ENCODE measurements at places on chromosomes 4 and X.

DNA sequence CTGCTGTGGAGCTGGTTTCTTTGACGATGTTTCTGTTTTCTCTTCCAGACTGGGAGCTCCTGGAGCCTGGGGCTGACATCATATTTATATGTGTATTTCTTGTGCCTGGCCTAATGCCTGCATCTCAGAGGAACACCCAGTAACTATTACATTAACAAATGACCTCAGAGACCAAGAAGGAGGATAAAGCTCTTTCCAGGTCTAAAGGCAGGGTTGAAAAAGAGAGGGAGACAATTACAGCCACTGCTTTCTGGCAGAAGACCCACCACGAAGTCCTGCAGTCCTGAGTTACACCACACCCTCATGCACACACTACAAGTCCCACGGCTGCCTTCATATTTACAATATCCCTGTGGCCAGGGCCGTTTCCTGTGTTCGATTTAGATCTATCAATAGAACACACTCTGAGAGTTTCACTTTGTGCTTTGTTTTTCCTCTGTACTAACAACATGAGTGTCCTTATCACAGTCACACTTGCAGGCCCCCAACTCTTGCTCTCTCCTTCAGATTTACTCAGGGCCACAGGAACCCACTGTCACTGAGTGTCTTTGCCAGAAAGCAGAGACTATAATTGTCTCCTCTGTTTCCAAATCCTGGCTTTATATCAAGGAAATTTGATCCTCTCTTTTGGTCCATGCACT lies 535.5 kb downstream of the MID1IP1 start:
- peak; percentile 97 for DNase-seq

DNA sequence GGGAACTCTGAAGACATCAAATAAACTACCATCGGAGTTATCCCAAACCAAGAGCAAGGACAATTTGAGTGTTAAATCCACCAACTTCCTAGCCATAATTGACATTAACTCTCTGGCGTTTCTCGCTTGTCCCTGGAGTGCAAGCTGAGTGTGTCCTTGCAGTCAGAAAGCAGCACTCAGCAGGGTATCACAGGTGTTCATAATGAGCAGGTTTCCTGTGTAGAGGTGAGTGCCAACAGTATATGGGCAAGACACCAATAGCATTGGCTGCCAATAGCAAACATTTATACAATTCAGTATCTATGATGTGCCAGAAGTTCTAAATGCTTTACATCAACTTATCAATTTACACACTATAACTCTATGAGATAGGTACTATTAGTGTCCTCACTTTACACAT lies 11.2 kb downstream of the BLTP1 start:
- DNase-seq: peak; percentile 5

- no peak for DNase-seq
Measured at GRCh38 chr4:153005899-153006381, 69.8 kb downstream of the FHDC1 start.

DNA sequence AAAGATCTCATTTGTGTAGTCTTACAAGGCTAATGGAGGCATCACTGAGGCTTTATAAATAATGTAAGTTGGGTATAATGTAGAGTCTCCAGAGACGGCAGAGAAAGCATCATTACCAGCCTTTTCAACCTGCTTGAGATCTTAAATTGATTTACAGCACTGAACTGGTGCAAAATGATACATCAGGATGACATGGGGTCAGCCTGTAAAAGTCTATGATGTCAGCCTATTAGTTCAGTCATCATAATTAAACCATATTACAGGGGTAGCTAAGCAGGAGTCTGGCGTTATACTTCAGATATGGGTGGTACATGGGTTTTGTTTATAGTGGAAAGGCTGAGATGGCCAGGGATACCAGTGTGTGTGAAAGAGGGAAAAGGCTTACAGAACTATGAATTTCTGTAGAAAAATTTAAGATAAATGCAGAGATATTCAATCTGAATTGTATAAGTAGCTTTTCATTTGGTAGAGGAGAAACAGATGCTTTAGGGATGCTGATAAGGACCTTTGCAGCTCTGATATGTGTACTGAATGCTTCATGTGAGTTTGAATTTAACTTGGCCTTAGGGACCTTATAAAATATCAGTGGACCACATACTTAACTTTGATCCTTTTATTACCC lies 2.7 kb downstream of the SMAD1 start:
- peak; percentile 33 for DNase-seq

- DNase-seq: peak; percentile 51
Measured at GRCh38 chrX:3815896-3816664, 102.6 kb upstream of the PRKX start.

DNA sequence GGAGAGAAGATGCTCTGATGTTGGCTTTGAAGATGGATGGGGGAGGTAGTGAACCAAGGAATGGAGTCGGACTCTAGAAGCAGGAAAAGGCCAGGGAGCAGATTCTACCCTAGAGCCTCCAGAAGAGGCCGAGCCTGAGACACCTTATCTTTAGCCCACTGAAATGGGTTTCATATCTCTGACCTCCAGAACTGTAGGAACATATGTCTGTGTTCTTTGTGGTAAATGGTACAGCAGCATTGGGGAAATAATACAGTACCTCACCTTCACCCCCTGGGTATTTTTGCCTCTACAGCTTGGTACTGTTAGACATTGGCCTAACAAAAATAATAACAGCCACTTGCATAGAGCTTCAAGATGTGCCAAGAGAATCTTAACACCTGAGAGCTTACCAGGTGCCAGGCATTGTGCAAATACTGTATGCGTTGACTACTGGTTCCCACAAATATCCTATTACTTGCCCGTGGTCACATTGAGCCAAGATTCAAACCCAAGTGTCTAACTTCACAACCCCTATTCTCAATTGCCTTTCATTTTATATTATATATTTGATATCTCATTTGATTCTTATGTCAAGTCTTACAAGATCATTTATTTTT lies 57.0 kb upstream of the PGM2 start:
- DNase-seq: no peak

DNA sequence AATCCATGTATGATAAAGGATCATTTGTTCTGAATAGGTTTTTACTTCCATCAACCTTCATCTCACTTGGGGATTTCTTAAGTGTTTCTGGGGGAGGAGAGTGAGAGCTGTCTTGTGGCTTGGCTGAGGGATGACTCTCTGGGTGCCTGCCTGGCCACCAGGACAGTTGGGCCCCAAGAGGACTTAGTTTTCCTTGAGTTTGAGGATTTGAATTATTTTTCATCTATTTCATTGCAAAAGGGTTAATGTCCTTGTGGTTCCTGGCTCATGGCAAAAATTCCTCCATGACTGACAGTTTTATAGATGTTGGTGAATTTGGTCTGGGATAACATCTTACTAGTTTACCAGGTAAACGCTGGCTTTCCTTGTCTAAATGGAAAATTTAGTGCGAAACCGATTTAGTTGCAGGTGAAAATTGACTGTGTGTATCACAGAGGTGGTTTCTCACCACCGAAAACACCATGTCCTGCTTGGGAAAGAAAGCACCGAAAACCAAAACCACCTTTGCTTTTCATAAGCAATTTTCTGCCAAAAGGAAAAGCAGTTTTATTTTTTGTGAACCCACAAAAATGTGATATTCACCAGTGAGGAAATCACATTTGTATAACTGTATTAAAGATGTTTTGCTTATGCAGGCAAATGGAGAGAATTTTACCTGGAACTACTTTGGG lies 331.3 kb upstream of the SFRP2 start:
- DNase-seq: no peak

- DNase-seq: no peak
Measured at GRCh38 chr4:172124656-172125308, 311.6 kb downstream of the GALNTL6 start.

GRCh38 chr4:1842993-1843448 lies 12.9 kb downstream of the LETM1 start:
- no peak for DNase-seq

DNA sequence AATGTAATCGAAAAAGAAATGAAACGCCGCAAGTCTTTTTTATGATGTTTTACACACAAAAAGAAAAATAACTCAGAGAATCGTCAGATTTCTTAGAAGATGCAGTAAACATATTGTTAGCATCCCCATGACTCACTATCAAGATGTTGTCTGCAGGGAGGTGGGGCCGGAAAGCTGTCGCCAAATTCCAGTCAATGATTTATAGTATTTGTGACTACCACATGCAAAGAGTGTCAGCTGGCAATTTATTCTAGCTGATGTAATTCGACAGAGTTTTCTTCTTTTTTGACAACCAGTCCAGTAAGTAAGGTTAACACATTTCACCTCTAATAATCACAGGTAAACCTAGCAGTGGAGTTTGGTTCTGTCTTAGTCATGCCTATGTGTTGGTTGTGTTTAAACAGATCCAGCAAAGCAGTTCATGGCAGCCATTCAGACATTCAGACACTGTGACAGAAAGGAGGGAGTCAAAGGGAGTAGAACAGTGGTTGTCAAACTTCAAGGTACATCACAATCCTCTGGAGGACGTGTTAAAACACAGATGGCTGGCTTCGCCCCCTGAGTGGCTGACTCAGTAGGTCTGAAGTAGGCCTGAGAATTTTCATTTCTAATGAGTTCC lies 19.8 kb upstream of the PPP1R2C start:
- DNase-seq: no peak

- DNase-seq: no peak
Measured at GRCh38 chr4:101941816-101942358, 151.4 kb downstream of the BANK1 start.

- DNase-seq: no peak
Measured at GRCh38 chr4:47406408-47406807, 57.1 kb downstream of the COMMD8 start.

GRCh38 chrX:42943051-42943974 lies 165.3 kb upstream of the PPP1R2C start:
- DNase-seq: no peak

DNA sequence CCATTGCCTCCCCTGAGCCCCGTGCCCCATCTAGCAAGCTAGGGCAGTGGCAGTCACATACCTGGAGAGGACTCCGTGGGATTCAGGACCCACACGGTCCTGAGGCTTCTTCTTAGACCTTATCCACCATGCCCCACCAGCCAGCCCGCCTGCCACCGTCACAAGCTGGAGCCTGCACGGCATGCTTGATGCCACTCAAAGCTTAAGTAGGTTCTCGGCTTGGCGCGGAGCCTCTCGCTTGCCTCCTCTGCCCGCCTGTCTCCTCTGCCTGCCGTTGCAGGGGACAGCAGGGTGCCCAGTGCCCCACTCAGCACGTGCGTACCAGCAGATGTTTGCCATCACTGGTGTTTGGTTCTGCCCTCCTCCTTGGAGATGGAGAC lies 14.1 kb downstream of the PSAPL1 start:
- DNase-seq: peak; percentile 68

DNA sequence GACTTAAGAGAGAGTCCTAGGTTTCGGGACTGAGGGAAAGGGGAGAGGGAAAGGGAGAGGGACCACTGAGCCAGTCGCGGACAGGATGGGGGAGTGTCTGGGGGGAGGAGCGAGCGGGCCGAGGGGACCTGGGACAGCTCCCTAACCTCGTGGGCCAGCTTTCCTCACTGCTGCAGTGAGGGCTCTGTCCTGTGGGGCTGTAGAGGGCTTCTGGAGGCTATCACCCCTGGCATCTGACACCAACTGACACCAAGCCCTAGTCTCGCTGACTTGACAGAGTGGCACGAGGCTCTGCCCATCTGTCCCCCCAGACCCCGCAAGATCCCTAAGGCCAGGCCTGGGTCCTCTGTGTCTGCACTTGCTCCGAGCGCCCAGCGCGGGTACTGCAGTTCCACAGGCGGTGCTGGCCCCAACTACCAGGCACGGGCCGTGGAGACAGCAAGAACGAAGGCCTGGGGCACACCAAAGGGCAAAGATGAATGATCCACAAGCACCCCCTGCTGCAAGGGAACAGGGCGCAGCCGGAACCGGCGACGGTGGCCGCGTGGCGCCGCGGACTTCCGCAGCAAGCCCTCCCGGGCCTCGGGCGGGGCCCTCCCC lies 465 bp downstream of the HAUS7 start:
- DNase-seq: peak; percentile 35

- no peak for DNase-seq
Measured at GRCh38 chr4:153181293-153181692, 22.9 kb upstream of the TRIM2 start.

DNA sequence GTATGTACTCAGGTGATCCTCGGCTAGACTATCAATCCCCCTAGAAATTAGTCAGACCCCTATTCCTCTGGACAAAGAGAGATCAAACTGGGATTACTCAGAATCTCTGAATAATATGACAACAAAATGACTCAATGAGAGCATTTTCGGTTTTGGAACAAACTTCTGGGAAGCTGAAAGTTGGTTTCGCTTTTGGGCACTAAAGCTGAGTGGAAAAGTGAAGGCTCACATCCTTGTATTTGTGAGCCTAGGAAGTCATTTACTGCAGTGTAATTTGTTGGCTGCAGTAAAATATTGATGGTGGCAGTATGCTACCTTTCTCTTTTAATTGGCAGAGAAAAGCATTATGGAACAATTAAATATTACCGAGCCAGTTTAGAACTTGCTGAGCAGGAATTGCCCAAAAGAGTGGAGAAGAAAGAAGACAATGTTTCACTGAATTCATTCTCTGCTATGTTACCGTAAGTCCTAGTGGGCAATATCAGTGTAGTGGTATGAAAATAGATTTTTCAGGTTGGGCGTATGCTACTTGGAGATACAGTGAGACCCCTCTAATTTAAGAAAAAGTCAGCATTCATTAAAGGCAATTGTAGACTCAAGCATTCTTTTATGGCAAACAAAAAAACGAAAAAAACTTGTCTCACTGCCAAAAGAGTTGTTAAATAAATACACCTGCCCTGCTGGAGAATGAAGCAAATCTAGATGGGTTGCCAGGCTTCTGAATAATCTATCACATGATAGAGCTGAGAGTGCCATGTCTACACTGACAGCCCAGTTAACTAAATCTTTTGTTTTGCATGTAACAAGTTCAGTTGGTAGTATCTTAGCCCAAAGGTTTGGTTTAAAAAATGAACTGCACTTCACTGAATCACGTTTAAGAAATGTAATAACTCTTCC lies 69.6 kb downstream of the AGTR2 start:
- peak; percentile 31 for DNase-seq

DNA sequence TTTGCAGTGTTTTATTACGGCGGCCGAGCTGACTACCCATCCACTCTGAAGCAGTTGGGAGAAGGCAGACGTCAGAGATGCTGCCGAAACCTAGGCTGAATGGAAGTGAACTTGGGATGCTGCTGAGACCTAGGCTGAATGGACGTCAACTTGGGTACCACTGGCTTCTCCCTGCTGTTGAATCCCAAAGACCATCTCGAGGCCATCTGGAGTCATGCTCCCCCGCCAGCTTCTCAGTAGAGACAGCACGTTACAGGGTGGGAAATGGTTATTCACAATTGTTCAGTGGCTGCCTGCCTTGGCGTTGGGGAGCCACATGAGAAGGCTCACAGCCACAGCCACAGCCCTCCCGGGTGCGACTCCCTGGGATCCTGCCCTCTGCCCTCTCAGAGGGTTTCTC lies 40.9 kb downstream of the P2RY8 start:
- DNase-seq: no peak

GRCh38 chrX:144275843-144276242 lies 392.0 kb downstream of the UBE2NL start:
- DNase-seq: no peak

GRCh38 chr4:24674279-24674678 lies 89.9 kb upstream of the DHX15 start:
- no peak for DNase-seq
